ENCODE measurements at places on chromosomes 2 and 18. TPM values are rescaled to one million over a fixed set of nuclear protein-coding genes. Genes with fewer than 3 reads are reported as not detected.

GRCh38 chr2:37781028-37781427 lies 109.6 kb upstream of the CDC42EP3 start:
- no peak for DNase-seq

GRCh38 chr2:141392517-141393213 lies 738.2 kb downstream of the LRP1B start:
- no peak for DNase-seq

NT5DC4 gene
- not detected for total RNA-seq

DNA sequence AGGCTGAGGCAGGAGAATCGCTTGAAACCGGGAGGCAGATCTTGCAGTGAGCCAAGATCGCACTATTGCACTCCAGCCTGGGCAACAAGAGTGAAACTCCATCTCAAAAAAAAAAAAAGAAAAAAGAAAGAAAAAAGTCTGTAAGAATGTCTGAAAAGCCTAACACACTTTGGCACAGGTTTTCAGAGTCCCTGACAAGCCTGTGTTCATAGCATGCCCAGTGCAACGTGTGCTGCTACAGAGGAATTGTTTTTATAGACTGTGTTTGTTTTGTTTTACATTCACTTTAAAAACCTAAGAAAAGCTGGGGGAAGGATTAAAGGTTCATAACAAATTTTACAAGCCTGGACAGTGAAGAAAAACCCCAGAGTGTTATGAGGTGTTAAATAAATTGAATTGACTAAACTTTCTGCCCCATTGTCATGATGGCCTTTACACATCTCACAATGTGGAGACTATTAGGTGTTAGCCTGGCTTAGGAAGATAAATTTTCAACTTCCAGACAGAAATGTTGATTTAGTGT lies 55.2 kb downstream of the RBM43 start:
- no peak for DNase-seq

- no peak for DNase-seq
Observed at GRCh38 chr2:151795646-151796240, 32.5 kb downstream of the ARL5A start.

- peak; percentile 78 for DNase-seq
Observed at GRCh38 chr2:10042301-10043161, 819 bp upstream of the KLF11 start.

GRCh38 chr2:152613235-152613634 lies 104.0 kb downstream of the PRPF40A start:
- DNase-seq = no peak

DNA sequence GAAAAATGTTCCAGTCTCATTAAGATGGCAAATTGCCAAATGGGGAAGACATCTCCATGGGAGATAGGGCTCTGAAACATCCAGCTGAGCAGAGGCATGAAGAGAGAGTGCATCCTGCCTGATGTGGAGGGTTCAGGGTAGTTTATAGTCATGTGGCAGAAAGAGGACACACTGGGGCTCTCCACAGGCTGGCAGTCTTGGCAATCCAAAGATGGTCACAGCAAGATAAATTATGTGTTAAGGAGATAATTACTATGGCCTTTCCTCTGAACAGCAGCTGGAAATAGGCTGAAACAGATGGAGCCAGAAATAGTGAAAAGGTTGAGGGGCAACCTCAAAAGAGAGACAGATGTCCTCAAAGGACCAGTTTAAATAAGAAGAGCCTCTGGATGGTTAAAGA lies 97.2 kb downstream of the DCC start:
- no peak for DNase-seq

SPATA3 gene
- not detected for total RNA-seq

- DNase-seq = peak; percentile 49
Observed at GRCh38 chr2:102301867-102302362, 9.4 kb upstream of the IL1RL1 start.

Measured in left colon (tissue), 2 donors.